ENCODE measurements at places on chromosomes 4 and X. TPM values are rescaled to one million over a fixed set of nuclear protein-coding genes. Genes with fewer than 3 reads are reported as not detected.
A peak's percentile ranks its signal among the peaks of the same experiment; 100 is the strongest.

The CENPI gene
- total RNA-seq: 1.4 TPM

The TMSB15C gene
- 1.2 TPM for total RNA-seq

The ART3 gene
- total RNA-seq: not detected

The ODAPH gene
- total RNA-seq: not detected

DNA sequence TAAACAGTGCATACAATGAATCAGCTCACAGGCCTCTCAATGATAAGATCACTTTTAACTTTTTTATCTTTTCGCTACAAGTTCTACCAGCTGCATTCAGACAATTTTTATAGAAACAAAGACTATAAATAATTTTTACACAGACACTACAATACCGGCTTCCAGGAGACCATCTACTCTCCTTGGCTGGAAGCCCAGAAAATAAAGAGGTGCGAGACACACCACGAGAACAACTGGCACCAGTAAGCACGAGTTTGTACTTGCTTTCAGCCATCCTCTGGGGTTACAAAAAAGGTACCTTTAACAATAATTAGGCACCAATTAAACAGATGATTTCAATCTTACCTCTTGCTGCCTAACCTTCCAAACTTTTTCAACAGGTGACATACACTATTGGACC lies 11.2 kb upstream of the PRDX4 start:
- no peak overlapping the region for H3K4me3 ChIP-seq
- no peaks in the 10 kb centered on the region for H3K36me3 ChIP-seq

GRCh38 chrX:2595258-2595657 lies 94.5 kb upstream of the DHRSX start:
- peaks cover 6% of the 10 kb centered on the region for H3K4me1 ChIP-seq
- H3K36me3 ChIP-seq: peaks cover 11% of the 10 kb centered on the region
- no peak for DNase-seq
- no peaks in the 10 kb centered on the region for H3K27me3 ChIP-seq
- H3K4me3 ChIP-seq: no peak overlapping the region

DNA sequence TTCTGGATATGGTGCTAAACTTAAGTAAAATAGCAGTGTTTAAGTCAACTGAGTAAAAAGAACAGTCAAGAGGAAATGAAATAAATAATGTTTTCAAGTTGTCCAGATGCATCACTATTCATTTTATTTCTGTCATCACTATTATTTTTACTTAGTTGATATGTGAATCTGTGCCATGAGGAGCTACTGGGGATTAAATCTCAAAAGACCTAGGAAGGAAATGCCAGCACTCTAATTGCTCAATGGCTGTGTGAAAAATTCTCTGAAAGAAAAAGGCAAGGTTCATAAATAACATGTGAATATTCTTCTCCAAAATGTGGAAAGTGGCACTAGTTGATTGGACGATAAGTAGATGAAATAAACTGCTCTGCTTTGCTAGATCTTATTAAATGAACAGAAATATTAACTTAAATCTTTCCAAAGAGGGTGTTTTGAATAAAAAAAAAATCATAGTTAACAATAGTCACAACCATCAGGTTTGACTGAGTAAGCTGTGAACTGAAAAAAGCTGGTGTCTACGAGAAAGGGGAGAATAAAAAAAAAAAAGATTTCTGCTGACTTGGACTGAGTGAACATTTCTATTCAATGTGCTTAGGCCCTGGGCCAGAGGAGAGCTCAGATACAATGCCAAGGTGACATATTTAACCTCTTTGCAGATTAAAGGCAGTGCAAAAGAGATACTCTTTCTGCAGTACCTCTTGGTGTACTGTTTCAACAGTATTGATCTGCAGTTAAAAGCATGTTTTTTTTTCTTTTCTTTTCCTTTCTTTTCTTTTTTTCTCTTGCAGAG lies 1.6 kb downstream of the SPARCL1 start:
- peak overlapping the region; percentile 75 for H3K27ac ChIP-seq
- peaks cover 40% of the 10 kb centered on the region for H3K4me1 ChIP-seq
- DNase-seq: no peak
- peak overlapping the region; percentile 56 for H3K4me3 ChIP-seq
- H3K36me3 ChIP-seq: no peaks in the 10 kb centered on the region

- no peaks in the 10 kb centered on the region for H3K27me3 ChIP-seq
- DNase-seq: no peak
- no peak overlapping the region for H3K4me3 ChIP-seq
- H3K27ac ChIP-seq: peak overlapping the region; percentile 22
These were observed 68.5 kb downstream of the SH3RF1 start for GRCh38 chr4:169202145-169202699.

GRCh38 chr4:38565271-38566199 lies 98.5 kb upstream of the KLF3 start:
- no peaks in the 10 kb centered on the region for H3K36me3 ChIP-seq
- H3K4me3 ChIP-seq: no peak overlapping the region
- no peak for DNase-seq
- H3K27ac ChIP-seq: no peak overlapping the region

DNA sequence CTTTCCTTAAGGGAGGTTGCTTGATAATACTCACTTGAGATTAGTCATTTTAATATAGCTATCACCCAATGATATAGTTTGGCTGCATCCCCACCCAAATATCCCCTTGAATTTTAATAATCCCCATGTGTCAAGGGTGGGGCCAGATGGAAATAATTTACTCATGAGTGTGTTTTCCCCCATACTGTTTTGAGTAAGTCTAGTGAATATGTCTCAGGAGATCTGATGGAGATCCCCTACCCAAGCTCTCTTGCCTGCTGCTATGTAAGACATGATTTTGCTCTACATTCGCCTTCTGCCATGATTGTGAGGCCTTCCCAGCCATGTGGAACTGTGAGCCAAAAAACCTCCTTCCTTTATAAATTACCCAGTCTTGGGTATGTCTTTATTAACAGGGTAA lies 539.7 kb upstream of the GRID2 start:
- H3K27me3 ChIP-seq: no peaks in the 10 kb centered on the region
- no peak overlapping the region for H3K27ac ChIP-seq
- no peaks in the 10 kb centered on the region for H3K36me3 ChIP-seq
- no peaks in the 10 kb centered on the region for H3K4me1 ChIP-seq
- no peak overlapping the region for H3K4me3 ChIP-seq
- no peak for DNase-seq

GRCh38 chrX:150050387-150050786 lies 112.1 kb upstream of the EOLA2 start:
- H3K4me1 ChIP-seq: no peaks in the 10 kb centered on the region
- no peaks in the 10 kb centered on the region for H3K36me3 ChIP-seq

- no peaks in the 10 kb centered on the region for H3K4me1 ChIP-seq
- no peaks in the 10 kb centered on the region for H3K36me3 ChIP-seq
- H3K27me3 ChIP-seq: no peaks in the 10 kb centered on the region
- H3K27ac ChIP-seq: no peak overlapping the region
- H3K4me3 ChIP-seq: no peak overlapping the region
These were observed 25.8 kb downstream of the RTL9 start for GRCh38 chrX:110384490-110384889.

DNA sequence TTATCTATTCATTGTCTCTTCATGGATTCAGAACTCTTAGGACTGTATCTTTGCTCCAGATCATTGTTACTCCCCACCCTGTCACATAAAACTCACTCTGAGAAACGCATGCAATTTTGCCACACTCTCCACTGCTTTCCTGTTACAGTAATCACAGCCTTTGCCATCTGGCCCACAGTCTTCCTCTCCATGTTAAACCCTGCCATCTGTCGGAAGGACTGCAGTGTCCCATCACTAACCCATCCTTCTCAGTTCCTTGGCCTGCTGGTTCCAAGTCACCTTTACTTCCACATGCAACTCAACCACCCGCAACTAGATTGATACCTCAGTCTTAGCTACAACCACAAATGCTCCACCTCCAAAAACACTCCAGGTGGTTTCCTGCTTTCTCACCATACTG lies 308.7 kb upstream of the FAM241A start:
- no peak for DNase-seq
- H3K4me1 ChIP-seq: no peaks in the 10 kb centered on the region
- H3K27me3 ChIP-seq: no peaks in the 10 kb centered on the region
- H3K27ac ChIP-seq: no peak overlapping the region

DNA sequence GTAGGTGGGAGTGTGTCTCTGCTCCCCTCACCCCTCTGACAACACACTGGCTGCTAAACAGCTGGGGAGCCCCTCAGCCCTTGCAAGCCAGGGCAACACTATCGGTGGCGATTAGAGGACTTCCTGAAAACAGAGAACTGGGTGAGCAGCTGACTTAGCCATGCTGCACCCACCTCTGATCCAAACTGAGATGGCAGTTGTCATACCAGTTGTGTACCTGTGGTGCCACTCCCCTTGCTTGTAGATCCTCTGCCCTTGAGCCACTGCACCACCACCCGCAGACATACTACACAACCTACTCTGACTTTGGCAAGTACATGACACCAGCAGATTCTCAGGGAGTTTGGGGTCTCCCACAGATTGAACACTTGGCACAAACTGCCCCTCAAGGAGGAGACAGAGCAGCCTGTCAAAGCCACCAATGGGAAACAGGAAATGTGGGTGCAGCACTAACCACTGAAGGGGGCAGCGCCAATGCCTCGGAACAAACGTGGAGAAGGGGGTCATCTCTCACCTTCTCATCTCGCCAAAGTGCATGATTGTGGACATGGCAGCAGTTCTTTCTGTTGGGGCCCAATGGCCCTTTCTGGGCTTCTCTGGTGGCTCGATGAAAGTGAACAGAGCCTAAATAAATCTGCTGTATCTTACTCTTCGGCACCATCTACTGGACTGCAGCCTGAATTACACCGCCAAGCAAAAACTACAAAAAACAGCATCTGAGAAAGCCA lies 119.8 kb downstream of the NEK1 start:
- no peak overlapping the region for H3K27ac ChIP-seq
- H3K4me1 ChIP-seq: no peaks in the 10 kb centered on the region
- no peak for DNase-seq

GRCh38 chrX:110104078-110104477 lies 101.2 kb downstream of the TMEM164 start:
- no peak overlapping the region for H3K4me3 ChIP-seq
- H3K4me1 ChIP-seq: peaks cover 3% of the 10 kb centered on the region
- no peak for DNase-seq
- no peak overlapping the region for H3K27ac ChIP-seq

GRCh38 chr4:94354474-94354896 lies 11.8 kb upstream of the HPGDS start:
- H3K4me3 ChIP-seq: no peak overlapping the region
- no peak for DNase-seq
- H3K36me3 ChIP-seq: no peaks in the 10 kb centered on the region

- H3K27me3 ChIP-seq: no peaks in the 10 kb centered on the region
- H3K36me3 ChIP-seq: peaks cover 16% of the 10 kb centered on the region
- H3K27ac ChIP-seq: no peak overlapping the region
- H3K4me3 ChIP-seq: no peak overlapping the region
These were observed 10.8 kb downstream of the TMEM131L start for GRCh38 chr4:153476829-153477574.

- no peak overlapping the region for H3K27ac ChIP-seq
- no peak overlapping the region for H3K4me3 ChIP-seq
- no peak for DNase-seq
- H3K36me3 ChIP-seq: no peaks in the 10 kb centered on the region
These were observed 319.1 kb upstream of the KLF3 start for GRCh38 chr4:38344929-38345328.

DNA sequence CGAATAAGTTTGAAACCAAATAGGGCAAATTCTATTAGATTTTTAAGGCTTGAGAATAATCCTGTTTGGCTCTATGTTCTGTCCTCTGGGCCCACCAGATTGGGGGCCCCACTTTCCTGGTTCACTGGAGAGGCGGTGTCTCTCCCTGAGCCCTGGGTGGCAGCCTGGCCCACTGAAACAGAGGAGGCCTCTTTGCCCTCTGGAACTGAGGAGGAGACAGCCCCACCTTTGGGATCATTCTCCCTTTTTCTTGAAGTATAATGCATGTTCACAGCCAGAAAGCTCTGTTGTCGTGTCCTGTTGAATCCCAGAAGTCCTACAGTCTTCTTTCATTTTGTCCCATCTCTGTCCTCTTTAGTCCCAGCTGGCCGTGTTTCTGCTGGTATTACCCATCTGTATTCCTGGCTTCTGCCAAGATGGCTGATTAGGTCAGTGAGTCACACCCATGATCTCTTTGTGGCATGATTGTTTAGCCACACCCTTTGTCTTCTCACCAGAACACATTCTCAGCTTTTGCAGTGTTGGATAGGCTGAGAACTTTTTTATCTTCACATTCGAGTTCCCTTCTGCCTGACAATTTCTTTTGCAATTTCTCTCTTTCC lies 8.1 kb upstream of the TBC1D25 start:
- DNase-seq: no peak
- no peak overlapping the region for H3K4me3 ChIP-seq
- H3K4me1 ChIP-seq: no peaks in the 10 kb centered on the region
- H3K27me3 ChIP-seq: no peaks in the 10 kb centered on the region
- H3K36me3 ChIP-seq: peaks cover 17% of the 10 kb centered on the region

- no peak for DNase-seq
- no peaks in the 10 kb centered on the region for H3K27me3 ChIP-seq
- no peaks in the 10 kb centered on the region for H3K36me3 ChIP-seq
- H3K27ac ChIP-seq: no peak overlapping the region
- H3K4me3 ChIP-seq: no peak overlapping the region
- no peaks in the 10 kb centered on the region for H3K4me1 ChIP-seq
These were observed 117.9 kb upstream of the HS3ST1 start for GRCh38 chr4:11546391-11547175.

- H3K36me3 ChIP-seq: no peaks in the 10 kb centered on the region
- no peak for DNase-seq
- H3K27me3 ChIP-seq: no peaks in the 10 kb centered on the region
- no peak overlapping the region for H3K4me3 ChIP-seq
- no peaks in the 10 kb centered on the region for H3K4me1 ChIP-seq
These were observed 36.4 kb upstream of the MAMLD1 start for GRCh38 chrX:150326541-150327247.

GRCh38 chr4:109702950-109703663 lies at the start of gene CASP6:
Gene CASP6, minus strand, starts transcription at chr4:109703445. Its CDS starts 50 bp downstream, at chr4:109703395.
- peak; percentile 94 for DNase-seq
- peaks cover 3% of the 10 kb centered on the region for H3K36me3 ChIP-seq
- H3K27ac ChIP-seq: peak within 1 kb of the TSS; percentile 81
- H3K27me3 ChIP-seq: no peaks in the 10 kb centered on the region

DNA sequence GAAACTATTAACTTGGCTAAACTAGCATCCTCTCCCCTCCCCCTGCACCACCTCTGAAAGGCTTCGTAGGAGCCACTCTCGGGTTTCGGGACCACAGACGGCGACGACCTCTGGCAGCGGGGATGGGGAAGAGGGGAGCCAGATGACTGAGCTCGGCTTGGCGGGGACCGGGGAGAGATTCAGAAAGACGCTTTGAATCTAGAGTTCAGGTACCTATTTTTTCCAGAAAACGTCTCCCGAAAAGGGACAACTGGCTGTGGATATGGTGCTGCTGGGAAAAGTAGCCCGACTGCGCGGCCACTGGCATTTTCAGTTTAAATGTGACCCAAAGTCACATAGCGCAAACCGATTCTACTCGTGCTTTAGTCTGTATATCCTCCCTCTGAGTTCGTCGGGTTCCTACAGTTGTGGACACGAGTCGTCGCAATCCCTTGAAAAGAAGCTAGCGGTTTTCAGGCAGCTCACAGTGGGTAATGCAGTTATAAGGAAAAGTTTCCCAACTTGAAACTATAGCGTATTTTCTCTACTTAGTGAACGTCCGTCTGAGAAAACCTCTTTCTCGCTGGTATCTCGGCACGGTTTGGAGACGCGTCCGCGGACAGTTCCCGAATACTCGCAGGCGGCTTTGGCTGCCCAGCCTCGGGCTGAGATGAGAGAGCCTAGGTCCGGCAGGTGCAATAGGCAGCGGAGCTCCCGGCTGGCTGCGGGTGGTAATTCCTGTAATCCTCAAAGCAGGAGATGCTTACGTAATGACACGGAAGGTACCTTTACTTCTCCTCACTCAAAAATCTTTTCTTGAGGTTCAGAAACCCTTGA lies 1.3 kb downstream of the PARM1 start:
- peaks cover 22% of the 10 kb centered on the region for H3K27me3 ChIP-seq
- peak; percentile 79 for DNase-seq
- H3K36me3 ChIP-seq: no peaks in the 10 kb centered on the region
- H3K4me1 ChIP-seq: peaks cover 21% of the 10 kb centered on the region

- no peak overlapping the region for H3K4me3 ChIP-seq
- DNase-seq: no peak
- no peak overlapping the region for H3K27ac ChIP-seq
- H3K36me3 ChIP-seq: no peaks in the 10 kb centered on the region
These were observed 819.3 kb upstream of the FRG1 start for GRCh38 chr4:189121336-189121735.

Measured in lower lobe of right lung (tissue), 2 donors.